ELR (cell line): ENCODE measurements at places on chromosomes 4 and X.

- DNase-seq = peak; percentile 6
These were observed 1290.1 kb downstream of the PCDH7 start for GRCh38 chr4:32010221-32010620.

- no peak for DNase-seq
These were observed 32.5 kb upstream of the SMIM10L2A start for GRCh38 chrX:135389243-135389642.

GRCh38 chrX:37640142-37640541 lies 45.4 kb upstream of the XK start:
- DNase-seq = no peak

DNA sequence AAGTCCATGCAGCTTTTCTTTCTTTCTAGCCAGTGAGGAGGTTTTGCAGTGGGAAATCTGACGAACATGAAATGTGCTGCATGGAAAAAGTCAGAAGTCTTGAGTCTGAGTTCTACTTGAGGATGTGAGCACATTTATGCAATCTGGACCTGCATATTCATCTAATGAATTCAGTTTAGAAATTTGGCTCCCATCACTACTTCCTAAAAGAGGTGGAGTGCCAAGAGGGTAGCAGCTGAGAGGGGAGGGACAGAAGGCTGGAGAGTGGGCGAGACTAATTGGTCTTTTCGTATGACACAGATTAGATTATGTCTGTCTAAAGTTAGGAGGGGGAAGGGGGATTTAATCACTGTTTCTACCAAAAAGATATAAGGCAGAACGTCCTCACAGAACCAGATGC lies 535.9 kb downstream of the IQCM start:
- DNase-seq = no peak

DNA sequence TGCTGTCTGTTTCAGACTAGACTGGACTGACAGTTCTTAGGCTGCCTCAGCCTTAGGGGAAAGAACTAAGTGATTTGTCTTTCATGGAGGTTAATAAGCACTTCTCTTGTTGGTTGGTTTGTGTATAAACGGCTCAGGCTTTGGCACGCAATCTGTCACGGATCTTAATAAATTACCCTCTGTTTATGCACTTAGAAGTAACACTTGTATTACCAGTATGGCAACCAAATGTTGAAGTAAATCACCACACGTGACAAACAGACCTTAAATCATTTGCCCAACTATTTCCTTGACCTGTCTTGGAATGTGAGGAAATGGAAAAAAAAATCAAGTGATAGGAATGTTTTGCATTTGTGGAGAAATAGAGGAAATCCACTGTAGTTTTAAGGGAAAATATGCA lies 69.9 kb downstream of the TEX13A start:
- DNase-seq = no peak

GRCh38 chr4:15506464-15506863 lies 36.8 kb downstream of the CC2D2A start:
- peak; percentile 7 for DNase-seq

GRCh38 chrX:46681849-46682248 lies 77.1 kb downstream of the SLC9A7 start:
- DNase-seq = no peak

GRCh38 chr4:13484749-13485221 lies 645 bp upstream of the RAB28 start:
- peak; percentile 57 for DNase-seq

DNA sequence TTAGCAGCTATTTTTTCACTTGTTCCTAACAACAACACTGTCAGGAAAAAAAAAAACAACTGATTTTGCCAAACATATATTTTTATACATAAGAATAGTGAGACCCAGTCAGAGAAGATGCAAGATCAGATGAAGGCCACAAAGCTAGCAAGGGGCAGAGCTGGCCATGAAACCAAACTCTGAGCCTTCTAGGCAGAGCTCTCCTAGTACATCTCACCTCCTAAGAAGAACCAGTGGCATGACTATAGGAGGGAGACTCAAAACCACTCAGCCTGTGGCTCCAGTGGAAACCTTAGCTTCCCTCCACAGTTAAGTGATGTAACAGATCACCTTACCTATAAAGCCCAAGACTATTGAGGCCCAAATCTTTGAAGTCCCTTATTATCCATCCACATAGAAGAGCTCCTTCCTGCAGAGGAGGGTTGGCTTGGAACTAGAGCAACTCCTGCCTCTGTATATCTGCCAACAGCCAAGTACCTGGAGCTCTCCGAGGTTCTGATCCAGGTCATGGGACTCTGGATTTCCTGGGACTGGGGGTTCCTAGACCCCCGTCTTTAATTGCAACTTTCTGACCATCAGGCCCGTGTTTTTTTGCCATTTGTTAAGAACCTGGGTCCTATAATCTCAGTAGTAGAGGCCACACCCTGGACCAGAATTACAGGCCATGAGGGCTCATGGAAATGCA lies 136.5 kb downstream of the SH3KBP1 start:
- no peak for DNase-seq

DNA sequence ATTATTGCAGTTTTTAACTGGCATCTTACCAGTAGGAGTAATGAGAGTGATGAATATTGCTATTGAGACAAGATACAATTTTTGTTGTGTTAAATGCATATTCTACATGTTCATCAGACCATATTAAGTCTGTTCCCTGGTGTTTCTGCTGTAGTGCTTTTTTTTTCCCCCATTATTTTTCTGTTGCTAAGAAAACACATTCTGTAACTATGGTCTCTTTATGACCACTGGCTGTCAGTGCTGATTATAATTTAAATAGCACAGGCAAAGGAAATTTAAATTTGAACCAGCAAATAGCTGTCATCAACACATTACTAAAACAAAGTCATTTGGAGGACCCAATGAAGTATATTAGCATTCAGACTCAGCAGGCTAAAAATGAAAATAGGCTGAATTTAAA lies 98.3 kb upstream of the ANKRD50 start:
- DNase-seq = no peak

- DNase-seq = no peak
These were observed 174.4 kb upstream of the ATP6AP2 start for GRCh38 chrX:40406330-40406859.

GRCh38 chrX:82675104-82675503 lies 833.0 kb upstream of the POU3F4 start:
- DNase-seq = no peak
